Esophagus squamous epithelium (tissue), 5 donors: ENCODE measurements at places on chromosomes 11 and 22. TPM values are rescaled to one million over a fixed set of nuclear protein-coding genes. Genes with fewer than 3 reads are reported as not detected.
A peak's percentile ranks its signal among the peaks of the same experiment; 100 is the strongest.

OR52I1 gene
- not detected for total RNA-seq

DNA sequence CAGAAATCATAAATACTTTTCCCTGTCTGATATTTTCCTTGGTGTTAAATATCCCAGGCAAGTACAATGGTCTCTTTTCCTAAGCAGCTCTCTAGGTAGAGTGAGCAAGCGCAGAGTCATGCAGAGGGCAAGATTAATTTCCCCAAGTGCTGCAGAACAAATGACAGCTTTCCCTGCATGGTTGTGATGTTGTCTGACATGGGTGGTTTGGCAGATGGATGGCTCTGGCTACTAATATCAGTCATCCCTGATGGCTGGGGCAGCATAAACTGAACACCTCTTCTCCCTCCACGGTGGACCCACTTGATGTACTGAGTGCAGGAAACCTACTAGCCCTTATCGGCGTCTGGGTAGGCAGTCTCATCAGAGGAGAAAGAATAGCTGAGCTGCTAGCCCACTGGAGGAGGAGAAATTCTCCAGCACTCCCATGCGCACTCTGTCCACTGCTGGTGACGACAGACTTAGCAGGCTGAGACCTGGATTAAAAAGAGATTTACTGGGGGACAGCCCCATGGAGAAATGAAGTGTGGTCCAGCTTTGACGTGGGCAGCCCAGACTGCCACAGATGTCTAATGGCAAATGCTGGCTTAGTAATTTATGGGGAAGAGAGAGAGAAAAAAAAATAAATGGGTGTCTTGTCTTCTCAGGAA, 202.9 kb downstream of the DBX1 start:
- no peaks in the 10 kb centered on the region for H3K27me3 ChIP-seq
- peaks cover 7% of the 10 kb centered on the region for H3K36me3 ChIP-seq
- no peak overlapping the region for H3K4me3 ChIP-seq
- H3K27ac ChIP-seq, result no peak overlapping the region

DNA sequence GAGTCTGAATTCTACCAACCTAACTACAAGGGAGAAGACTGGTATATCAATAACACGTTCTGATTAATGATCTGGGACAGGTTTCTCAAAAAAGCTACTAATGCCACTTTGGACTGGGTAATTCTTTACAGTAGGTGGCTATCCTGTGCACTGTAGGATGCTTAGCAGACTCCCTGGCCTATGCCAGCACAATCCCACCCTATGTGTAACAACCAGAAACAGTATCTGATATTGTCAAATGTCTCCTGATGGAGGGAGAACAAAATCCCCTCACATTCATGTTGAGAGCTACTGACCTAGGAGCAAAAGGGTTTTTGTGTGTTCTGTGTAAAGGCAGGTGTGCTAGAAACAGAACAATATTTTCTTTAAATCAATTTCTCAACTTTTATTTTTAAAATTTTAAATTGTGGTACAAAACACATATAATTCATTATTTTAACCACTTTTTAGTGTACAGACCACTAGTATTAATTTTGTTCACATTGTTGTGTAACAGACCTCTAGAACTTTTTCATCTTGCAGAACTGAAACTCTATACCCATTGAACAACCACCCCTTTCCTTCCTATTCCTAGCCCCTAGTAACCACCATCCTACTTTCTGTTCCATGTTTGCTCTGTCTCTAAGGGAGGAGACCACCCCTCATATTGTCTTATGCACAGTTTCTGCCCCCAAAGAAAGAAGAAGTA, 2.1 kb upstream of the MS4A6A start:
- no peak for DNase-seq
- no peaks in the 10 kb centered on the region for H3K4me1 ChIP-seq
- no peaks in the 10 kb centered on the region for H3K27me3 ChIP-seq

ISX gene
- not detected for total RNA-seq

TIMP3 gene
- total RNA-seq, result 69.4 TPM

DNA sequence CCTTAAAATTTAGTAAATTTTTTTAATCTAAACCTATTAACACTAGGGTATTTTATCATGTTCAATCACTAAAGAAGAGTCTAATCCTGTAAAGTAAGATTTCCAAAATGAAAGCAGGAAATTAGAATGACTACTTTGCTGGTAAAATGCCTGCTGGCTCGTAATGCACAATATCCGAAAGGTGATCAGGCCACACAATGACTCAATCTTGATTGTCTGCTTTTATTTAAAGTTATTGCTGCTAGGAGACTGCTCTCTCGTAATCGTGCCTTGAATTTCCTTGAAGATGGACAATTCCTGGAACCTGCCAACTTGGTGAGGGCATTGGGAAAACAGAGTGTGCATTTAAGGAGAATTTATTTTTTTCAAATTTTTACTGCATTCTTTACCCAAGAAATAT, 1786.5 kb upstream of the RAG2 start:
- H3K4me3 ChIP-seq, result no peak overlapping the region
- DNase-seq, result no peak
- H3K36me3 ChIP-seq, result no peaks in the 10 kb centered on the region
- H3K27ac ChIP-seq, result no peak overlapping the region
- no peaks in the 10 kb centered on the region for H3K27me3 ChIP-seq
- H3K4me1 ChIP-seq, result no peaks in the 10 kb centered on the region

GRCh38 chr22:40898850-40899357, 37.0 kb upstream of the DNAJB7 start:
- no peak for DNase-seq
- no peaks in the 10 kb centered on the region for H3K27me3 ChIP-seq
- H3K36me3 ChIP-seq, result no peaks in the 10 kb centered on the region

KBTBD3 gene
- 2.0 TPM for total RNA-seq

GRCh38 chr11:27914080-27914479, 193.9 kb downstream of the KIF18A start:
- no peaks in the 10 kb centered on the region for H3K36me3 ChIP-seq
- DNase-seq, result no peak
- no peaks in the 10 kb centered on the region for H3K4me1 ChIP-seq
- no peaks in the 10 kb centered on the region for H3K27me3 ChIP-seq
- no peak overlapping the region for H3K4me3 ChIP-seq

GRCh38 chr11:1303973-1304372, 5.5 kb downstream of the TOLLIP start:
- H3K27me3 ChIP-seq, result no peaks in the 10 kb centered on the region
- peak overlapping the region; percentile 17 for H3K4me3 ChIP-seq
- H3K4me1 ChIP-seq, result peaks cover 60% of the 10 kb centered on the region
- no peak for DNase-seq
- H3K36me3 ChIP-seq, result no peaks in the 10 kb centered on the region

- peaks cover 46% of the 10 kb centered on the region for H3K4me1 ChIP-seq
- H3K36me3 ChIP-seq, result no peaks in the 10 kb centered on the region
- no peak for DNase-seq
- peak overlapping the region; percentile 73 for H3K4me3 ChIP-seq
- H3K27ac ChIP-seq, result peak overlapping the region; percentile 75
Measured at GRCh38 chr11:86955111-86955360, 159 bp downstream of the FZD4 start.

AQP11 gene
- 0.19 TPM for total RNA-seq

TCN2 gene
- 20.4 TPM for total RNA-seq

TEX54 gene
- not detected for total RNA-seq

DNA sequence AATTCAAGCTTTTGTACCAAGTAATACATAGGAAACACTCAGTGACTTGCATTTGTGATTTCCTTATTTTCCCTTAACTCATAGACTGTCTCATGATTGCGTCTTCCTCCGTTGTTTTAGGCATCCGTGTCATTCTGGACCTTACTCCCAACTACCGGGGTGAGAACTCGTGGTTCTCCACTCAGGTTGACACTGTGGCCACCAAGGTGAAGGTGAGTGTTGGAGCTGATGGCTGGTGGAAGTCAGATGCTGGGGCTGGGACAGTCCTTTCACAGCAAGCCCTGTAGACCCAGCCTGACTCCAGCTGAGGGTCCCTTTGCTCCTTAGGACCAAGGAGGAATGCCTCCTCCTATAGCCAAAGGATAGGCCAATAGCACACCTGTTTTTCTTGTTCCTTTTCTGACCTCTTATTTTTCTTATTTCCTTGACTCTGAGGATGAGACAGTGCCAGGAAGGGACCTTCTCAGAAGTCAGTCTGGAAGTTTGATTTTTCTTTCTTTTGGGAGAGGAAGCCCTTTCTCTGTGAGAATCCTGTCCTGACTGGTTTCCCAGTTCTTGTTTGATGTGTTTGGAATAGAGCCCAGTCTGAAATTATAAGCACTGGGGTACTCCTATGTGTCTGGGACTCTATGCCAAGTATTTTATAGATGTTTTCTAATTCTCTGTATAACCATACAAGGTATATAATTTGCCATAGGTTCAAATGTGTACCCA, 2.2 kb downstream of the SLC3A2 start:
- peaks cover 44% of the 10 kb centered on the region for H3K4me1 ChIP-seq
- H3K4me3 ChIP-seq, result peak overlapping the region; percentile 99
- H3K36me3 ChIP-seq, result peaks cover 38% of the 10 kb centered on the region
- H3K27me3 ChIP-seq, result no peaks in the 10 kb centered on the region
- DNase-seq, result no peak

GRCh38 chr22:44031158-44031952, 7.3 kb downstream of the PARVB start:
- no peaks in the 10 kb centered on the region for H3K36me3 ChIP-seq
- H3K27ac ChIP-seq, result peak overlapping the region; percentile 50
- H3K4me1 ChIP-seq, result peaks cover 5% of the 10 kb centered on the region

GRCh38 chr22:31647066-31647465, 14.9 kb downstream of the PISD start:
- H3K4me1 ChIP-seq, result peaks cover 64% of the 10 kb centered on the region
- H3K27ac ChIP-seq, result peak overlapping the region; percentile 77
- no peak overlapping the region for H3K4me3 ChIP-seq
- no peaks in the 10 kb centered on the region for H3K36me3 ChIP-seq
- no peak for DNase-seq

DNA sequence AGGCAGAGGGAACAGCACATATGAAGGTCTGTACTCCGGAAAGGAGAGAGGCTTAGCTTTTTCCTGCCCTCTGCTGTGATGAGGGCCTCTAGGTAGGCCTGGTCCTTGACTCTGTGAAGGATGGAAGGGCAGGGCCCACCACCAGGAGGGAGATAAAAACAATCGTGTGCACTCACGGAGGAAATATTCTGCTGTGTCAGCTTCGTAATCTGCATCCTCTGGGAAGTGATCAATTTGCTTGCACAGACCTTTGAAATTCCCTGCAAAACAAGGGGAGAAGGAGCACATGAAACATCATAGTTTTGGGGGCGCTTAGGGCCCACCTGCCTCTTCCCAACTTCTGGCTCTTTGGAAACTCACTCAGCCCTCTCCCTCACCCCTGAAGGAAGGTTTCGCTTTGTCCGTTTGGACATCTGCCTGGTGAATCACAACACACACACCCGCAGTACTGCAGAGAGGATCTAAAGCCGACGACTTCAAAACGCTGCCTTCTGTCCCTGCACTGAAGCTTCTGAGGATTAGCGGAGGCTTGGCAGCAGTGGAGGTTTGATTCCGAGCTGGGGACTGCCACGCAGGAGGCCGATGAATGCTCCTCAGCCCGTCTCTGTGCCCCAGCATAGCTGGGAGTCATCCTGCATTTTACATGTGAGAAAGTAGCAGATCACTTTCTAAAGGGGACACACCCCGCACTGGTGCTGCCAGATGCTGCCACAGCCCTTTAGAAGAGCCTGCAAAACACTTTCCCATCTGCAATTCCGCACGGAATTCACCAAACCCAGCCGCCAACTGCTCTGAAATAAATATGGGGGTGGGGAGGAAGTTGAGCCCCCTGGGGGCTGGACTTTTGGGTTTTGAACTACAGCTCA, 58.6 kb upstream of the EIF3D start:
- H3K27me3 ChIP-seq, result no peaks in the 10 kb centered on the region
- H3K4me1 ChIP-seq, result no peaks in the 10 kb centered on the region
- H3K36me3 ChIP-seq, result no peaks in the 10 kb centered on the region
- no peak overlapping the region for H3K4me3 ChIP-seq
- no peak for DNase-seq

GRCh38 chr11:46149342-46149741, 28.1 kb upstream of the PHF21A start:
- H3K27ac ChIP-seq, result no peak overlapping the region
- H3K36me3 ChIP-seq, result no peaks in the 10 kb centered on the region
- no peak for DNase-seq

KCNC1 gene
- not detected for total RNA-seq

- H3K4me1 ChIP-seq, result no peaks in the 10 kb centered on the region
- no peak overlapping the region for H3K4me3 ChIP-seq
- DNase-seq, result no peak
- H3K27me3 ChIP-seq, result no peaks in the 10 kb centered on the region
Measured at GRCh38 chr11:92149996-92150395, 74.6 kb upstream of the FAT3 start.

- DNase-seq, result no peak
- H3K27me3 ChIP-seq, result no peaks in the 10 kb centered on the region
Measured at GRCh38 chr11:78277314-78277994, 88.7 kb downstream of the USP35 start.

PLEKHB1 gene
- 3.6 TPM for total RNA-seq

DNA sequence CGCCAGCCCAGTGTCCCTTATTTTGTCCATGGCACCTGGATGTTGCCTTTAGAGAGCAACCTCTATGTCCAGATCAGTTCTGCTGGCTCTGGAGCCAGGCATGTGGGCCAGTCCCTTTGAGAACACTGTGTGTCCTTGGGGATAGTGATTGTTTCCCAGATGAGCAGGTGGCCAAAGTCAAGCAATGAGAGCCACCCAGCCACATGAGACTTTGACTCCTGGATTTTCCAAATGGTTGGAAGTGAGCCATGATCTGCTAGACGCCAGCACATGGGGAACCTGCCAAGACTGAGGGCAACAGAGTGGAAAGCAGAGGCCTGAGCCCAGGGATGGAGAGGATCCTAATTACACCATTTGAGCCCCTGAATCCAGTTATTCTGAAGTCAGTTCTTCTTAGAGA, 479.8 kb downstream of the OPCML start:
- H3K4me3 ChIP-seq, result no peak overlapping the region
- no peaks in the 10 kb centered on the region for H3K36me3 ChIP-seq
- no peak for DNase-seq
- H3K4me1 ChIP-seq, result no peaks in the 10 kb centered on the region
- no peak overlapping the region for H3K27ac ChIP-seq

LMO2 gene
- total RNA-seq, result 18.9 TPM

- no peak for DNase-seq
- H3K4me3 ChIP-seq, result no peak overlapping the region
- no peaks in the 10 kb centered on the region for H3K36me3 ChIP-seq
- no peak overlapping the region for H3K27ac ChIP-seq
- no peaks in the 10 kb centered on the region for H3K4me1 ChIP-seq
Measured at GRCh38 chr11:132022733-132023478, 652.5 kb downstream of the NTM start.

DBX1 gene
- total RNA-seq, result not detected

DNA sequence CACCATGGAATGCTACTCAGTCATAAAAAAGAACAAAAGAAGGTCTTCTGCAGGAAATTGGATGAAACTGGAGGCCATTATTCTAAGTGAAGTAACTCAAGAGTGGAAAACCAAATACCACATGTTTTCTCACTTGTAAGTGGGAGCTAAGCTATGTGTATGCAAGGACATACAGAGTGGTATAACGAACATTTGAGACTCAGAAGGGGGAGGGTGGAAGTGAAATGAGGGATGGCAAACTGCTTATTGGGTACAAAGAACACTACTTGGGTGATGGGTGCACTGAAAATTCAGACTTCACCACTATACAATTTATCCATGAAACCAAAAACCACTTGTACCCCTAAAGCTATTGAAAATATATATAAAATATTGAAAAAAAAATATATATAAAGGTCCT, 13.4 kb upstream of the CAT start:
- H3K27ac ChIP-seq, result no peak overlapping the region
- no peaks in the 10 kb centered on the region for H3K27me3 ChIP-seq
- H3K4me1 ChIP-seq, result peaks cover 9% of the 10 kb centered on the region
- DNase-seq, result no peak
- H3K36me3 ChIP-seq, result no peaks in the 10 kb centered on the region

- no peaks in the 10 kb centered on the region for H3K36me3 ChIP-seq
- H3K27ac ChIP-seq, result no peak overlapping the region
- DNase-seq, result no peak
- H3K27me3 ChIP-seq, result no peaks in the 10 kb centered on the region
- H3K4me1 ChIP-seq, result peaks cover 6% of the 10 kb centered on the region
Measured at GRCh38 chr11:46105134-46105628, 16.1 kb downstream of the PHF21A start.
